Central memory CD8-positive, alpha-beta T cell (primary cell): ENCODE measurements at places on chromosomes 7 and 10.

DNA sequence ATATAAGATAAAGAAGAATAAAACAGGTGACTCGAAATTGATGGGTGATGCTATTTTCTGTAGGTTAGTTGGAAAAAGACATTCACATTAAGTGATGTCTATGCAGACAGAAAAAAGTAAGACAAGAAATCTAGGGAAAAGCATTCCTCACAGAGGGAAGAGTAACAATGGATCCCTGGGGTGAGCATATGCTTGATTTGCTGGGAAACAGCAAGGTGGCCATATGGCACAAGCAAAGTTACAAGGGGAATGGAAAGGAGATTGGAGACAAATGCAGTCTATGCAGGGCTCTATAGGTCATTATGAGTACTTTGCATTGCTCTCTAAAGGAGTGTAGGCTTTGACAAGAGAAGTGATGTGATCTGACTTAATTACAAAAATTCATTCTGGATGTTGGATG, 90.9 kb upstream of the ZNF804B start:
- no peak for DNase-seq

- no peak for DNase-seq
Observed at GRCh38 chr10:101565936-101566332, 22.1 kb downstream of the POLL start.

DNA sequence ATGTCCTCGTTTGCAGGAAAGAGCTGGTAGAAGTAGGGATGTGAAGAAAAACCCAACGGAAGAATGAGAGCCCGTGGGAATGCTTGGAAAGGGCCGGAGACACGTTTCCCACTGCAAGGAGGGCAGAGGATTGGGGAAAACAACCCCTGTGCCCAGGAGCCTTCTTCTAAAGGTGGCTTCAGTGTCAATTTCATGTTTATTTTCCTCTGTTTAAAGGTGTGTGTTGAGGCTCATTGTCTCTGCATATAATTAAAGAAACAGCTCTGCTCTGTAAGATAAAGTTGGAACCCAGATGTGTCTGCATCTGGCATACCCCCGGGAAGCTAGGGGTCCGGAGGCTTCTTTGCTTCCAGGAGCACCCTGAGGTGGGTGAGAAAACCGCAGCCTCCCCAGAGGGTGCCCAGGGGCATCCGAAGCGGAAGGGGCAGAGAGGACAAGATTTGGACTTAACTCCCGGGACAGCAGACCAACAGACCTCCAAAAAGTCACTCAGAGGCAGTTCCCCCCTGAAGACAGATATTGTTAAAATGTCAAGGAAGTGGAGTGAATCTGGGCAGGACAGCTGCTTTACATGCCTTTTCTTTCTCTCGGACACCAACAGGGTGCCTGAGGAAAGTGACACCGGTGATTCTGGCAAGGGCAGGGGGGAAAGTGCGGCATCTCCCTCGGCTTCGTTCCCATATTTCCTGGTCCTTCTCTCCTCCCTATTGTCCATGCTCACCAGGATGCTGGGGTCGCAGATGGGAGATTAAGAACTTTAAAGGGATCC, 8.6 kb upstream of the GATA3 start:
- no peak for DNase-seq

GRCh38 chr10:101453791-101454718, 100.1 kb downstream of the BTRC start:
- DNase-seq: no peak

DNA sequence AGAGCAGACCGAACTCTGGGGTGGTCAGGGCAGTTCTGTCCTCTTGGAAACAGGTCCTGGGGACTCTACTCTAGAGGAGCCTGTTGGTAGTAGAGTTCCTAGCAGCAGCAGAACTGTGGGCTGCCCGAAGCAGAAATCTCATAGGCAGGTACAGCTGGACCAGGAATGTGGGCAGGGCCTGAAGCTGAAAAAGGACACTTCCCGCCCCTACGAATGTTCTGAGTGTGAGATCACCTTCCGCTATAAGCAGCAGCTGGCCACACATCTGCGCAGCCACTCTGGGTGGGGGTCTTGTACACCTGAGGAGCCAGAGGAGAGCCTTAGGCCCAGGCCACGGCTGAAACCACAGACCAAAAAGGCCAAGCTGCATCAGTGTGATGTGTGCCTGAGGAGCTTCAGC, 8.3 kb upstream of the ZNF783 start:
- no peak for DNase-seq

- no peak for DNase-seq
Observed at GRCh38 chr10:27436710-27437109, 67.4 kb upstream of the RAB18 start.

GRCh38 chr10:72653383-72654096, 27.7 kb upstream of the MICU1 start:
- DNase-seq: no peak

DNA sequence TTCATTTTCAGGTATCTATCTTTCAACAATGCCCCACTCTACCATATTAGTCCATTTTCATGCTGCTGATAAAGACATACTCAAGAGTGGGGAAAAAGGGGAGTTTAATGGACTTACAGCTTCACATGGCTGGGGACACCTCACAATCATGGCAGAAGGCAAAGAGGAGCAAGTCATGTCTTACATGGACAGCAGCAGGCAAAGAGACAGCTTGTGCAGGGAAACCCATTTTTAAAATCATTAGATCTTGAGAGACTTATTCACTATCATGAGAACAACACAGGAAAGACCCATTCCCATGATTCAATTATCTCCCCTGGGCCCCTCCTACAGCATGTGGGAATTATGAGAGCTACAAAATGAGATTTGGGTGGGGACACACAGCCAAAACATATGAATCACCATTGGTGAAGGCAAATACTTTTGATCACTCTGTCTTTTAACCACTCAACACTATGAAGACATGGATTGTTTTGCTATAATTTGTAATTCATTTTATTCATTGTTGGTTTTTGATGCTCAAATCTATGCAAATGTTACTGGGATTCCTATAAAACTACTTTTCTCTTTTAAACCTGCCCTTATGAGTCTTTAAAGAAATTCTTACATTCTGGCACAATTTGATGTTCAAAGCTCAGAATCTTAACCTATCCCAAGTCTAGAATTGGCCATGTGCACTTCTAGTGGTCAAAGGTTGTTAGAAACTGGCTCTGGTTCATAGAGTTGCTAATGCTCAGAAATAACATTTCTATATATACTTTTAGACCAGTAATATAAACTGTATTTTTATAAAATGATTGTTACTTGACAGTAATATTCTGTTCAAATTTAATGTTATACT, 15.3 kb downstream of the AKR1C4 start:
- DNase-seq: no peak

DNA sequence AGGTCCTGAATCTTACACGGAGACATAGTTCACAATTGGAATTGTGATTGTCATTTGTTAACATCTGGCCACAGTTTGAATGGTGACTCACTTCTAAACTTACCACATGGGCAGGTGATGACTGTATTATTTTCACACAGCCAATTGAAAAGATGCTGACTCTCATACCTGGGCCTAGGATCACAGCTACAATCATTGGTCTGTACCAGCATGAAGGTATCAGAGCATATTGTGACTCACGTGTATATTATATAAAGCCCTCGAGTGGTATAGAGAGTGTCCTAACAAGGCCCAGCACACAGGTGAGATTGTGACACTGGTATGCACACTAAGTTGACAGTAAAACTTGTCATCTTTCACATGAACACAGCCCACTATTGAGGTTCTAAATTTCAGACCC, 9.4 kb upstream of the ZNF107 start:
- no peak for DNase-seq

DNA sequence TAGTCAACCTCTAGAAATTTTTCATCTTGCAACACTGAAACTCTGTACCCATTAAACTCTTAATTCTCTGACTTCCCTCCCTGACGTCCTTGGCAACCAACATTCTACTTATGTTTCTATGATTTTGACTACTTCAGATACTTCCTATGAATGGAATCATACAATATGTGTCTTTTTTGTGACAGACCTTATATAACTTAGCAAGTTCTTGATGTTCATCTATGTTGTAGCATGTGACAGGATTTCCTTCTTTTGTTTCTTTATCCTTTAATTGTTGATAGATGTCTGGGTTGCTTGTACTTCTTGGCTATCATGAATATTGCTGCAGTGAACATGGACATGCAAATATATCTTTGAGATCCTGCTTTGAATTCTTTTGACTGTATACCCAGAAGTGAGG, 240.8 kb downstream of the ADK start:
- no peak for DNase-seq

GRCh38 chr7:94294471-94295131, 100.1 kb upstream of the COL1A2 start:
- DNase-seq: no peak

DNA sequence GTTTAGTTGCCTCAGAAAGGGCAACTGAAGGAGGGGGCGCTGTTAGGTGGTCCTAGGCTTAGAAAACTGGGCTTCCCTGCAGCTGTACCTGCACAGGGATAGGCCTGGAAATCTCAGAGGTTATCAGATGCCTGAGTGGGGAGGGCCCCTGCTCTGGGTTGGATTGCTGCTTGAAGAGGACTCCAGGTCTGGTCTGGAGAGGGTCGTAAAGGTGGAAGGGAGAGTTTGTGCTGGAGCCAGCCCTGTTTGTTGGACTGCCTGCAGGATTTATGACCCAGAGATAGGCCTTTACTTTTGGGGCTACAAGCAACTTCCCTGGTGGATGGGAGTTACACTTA, 765.9 kb downstream of the GRID1 start:
- DNase-seq: no peak

GRCh38 chr10:10368951-10369576, 648.6 kb upstream of the CELF2 start:
- no peak for DNase-seq
